ENCODE measurements at places on chromosomes 7 and 10.
A peak's percentile ranks its signal among the peaks of the same experiment; 100 is the strongest.

DNA sequence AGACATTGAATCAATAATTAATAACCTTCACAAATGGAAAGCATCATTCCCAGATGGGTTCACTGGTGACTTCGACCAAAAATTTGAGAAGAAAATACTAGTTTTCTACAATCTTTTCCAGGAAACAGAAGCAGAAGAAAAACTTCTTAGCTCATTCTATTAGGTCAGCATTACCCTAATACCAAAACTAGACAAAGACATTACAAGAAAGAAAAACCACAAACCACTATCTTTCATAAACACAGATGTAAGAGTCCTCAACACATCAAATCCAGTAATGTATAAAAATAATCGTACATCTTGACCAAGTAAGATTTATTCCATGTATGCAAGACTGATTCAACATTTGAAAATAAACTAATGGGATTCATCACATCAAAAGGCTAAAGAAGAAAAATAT is 64.0 kb upstream of the CDK1 start:
- DNase-seq = no peak

- peak; percentile 52 for DNase-seq
Measured at GRCh38 chr7:117127585-117128168, 174.4 kb downstream of the ST7 start.

DNA sequence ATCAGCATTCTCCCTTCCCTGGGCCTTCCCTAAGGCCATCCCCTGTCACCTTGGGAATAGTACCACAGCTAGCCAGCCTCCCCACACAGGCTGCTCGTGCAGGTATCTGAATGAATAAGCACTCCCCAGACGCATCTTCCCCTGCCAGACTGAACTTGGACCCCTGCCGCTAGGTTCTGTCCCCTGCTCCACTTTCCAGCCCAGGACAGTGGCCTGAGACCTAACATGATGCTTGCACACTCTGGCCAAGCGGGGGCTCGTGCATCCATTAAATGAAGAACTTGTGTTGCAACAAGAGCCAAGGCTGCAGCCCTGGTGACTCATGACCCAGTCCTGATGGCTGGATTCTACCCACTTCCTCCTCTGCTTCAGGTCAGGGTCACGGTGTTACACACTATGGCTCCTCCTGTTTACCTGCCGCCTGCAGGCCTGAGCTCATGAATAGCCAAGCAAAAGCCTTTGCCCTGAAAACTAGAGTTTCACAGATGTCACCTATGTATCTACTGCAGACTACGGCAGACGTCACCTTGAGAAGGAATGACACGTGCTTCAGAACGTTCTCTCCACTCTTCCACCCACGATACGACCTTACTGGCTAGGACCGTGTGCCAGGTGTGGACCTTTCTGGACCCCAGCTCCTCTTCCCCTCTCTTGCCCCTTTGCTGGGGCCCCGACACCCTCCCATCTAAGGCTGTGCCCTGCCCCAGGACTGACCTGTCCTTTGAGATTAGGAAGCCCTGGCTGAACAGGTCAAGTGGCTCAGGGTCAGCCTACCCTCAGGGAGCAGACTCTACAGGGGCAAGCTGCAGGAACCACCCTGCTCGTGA is 6.5 kb downstream of the ASB13 start:
- peak; percentile 73 for DNase-seq

- no peak for DNase-seq
Measured at GRCh38 chr10:22111705-22112104, 106.1 kb downstream of the EBLN1 start.

- DNase-seq = no peak
Measured at GRCh38 chr7:113809581-113809980, 109.2 kb downstream of the PPP1R3A start.

DNA sequence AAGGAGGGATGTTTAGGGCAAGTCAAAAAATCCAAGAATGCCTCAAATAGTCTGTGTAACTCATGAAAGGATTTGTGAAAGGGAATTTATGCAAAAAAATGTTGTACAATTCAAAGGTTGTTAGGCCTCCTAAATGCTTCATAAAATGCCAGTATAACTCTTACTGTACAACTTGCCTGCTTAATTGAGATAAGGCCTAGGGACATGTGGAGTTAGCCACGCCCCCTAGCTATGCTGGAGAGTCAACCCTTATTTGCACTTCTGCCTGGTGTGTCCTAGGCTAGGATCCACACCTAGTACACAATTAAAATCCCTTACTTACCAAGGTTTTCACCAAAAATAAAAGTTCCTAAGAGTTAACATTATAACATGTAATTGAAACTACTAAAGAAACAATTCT is 77.2 kb downstream of the ZNF680 start:
- DNase-seq = no peak

Measured in HL-60 (cell line).